Activated CD4-positive, CD25-positive, alpha-beta regulatory T cell treated with anti-CD3 and anti-CD28 coated beads, Interleukin-2, amount 50 U/mL, for 24 hours (primary cell): ENCODE measurements at places on chromosomes 2 and 18.

GRCh38 chr18:77059294-77059916 lies 73.2 kb downstream of the MBP start:
- no peak for ATAC-seq

DNA sequence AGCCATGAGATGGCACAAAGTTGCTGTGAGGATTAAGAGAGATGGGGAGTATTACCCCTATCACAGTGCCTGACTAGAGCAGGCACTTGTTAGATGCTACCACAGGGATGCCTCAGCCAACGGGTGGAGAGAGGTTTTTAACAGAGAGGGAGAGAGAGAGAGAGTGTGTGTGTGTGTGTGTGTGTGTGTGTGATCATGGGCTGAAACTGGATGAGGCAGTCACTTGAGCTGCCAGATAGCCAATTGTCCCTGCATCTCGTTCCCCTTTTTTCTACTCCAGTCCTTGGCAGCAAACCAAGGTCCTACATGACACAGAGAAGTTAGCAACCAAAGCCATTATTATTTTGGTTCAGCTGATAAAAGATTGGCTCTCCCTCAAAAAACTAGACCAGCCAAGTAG lies 3.0 kb downstream of the CD8A start:
- no peak for ATAC-seq

GRCh38 chr2:219737270-219737691 lies 109.9 kb downstream of the SLC4A3 start:
- ATAC-seq: no peak

GRCh38 chr18:35158728-35159450 lies 81.9 kb upstream of the ZNF397 start:
- peak; percentile 66 for ATAC-seq

DNA sequence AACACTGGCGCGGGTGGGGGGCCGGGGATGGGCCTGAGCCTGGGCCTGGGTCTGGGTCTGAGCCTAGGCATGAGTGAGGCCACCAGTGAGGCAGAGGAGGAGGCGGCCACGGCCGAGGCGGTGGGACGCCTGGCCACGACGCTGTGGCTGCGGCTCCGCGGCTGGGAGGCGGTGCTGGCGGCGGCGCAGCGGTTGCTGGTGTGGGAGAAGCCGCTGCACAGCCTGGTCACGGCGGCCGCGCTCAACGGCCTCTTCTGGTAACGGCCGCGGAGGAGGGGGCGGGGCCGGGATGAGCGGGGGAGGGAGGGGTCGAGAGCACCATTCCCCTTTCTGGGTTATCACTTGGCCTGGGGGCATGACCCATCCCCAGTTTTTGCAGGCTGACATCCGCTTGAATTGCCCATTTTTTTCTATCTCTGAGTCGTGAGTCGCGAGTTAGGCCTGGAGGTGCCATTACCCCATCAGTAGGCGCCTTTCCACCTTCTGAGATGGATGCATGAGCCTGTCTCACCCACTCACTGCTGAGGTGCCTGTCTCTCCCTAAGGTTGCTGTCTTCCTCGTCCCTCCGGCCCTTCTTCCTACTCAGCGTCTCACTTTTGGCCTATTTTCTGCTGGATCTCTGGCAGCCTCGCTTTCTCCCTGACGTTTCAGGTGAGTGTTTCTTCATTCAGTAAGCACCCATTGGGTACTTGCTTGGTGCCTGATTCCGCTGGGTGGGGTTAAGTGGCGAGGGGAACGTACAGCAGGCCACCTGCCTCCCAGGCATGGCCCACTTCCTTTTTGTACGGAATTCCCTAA lies 501 bp downstream of the RETREG2 start:
- no peak for ATAC-seq

- ATAC-seq: no peak
Observed at GRCh38 chr18:74419761-74420160, 37.3 kb downstream of the DIPK1C start.

DNA sequence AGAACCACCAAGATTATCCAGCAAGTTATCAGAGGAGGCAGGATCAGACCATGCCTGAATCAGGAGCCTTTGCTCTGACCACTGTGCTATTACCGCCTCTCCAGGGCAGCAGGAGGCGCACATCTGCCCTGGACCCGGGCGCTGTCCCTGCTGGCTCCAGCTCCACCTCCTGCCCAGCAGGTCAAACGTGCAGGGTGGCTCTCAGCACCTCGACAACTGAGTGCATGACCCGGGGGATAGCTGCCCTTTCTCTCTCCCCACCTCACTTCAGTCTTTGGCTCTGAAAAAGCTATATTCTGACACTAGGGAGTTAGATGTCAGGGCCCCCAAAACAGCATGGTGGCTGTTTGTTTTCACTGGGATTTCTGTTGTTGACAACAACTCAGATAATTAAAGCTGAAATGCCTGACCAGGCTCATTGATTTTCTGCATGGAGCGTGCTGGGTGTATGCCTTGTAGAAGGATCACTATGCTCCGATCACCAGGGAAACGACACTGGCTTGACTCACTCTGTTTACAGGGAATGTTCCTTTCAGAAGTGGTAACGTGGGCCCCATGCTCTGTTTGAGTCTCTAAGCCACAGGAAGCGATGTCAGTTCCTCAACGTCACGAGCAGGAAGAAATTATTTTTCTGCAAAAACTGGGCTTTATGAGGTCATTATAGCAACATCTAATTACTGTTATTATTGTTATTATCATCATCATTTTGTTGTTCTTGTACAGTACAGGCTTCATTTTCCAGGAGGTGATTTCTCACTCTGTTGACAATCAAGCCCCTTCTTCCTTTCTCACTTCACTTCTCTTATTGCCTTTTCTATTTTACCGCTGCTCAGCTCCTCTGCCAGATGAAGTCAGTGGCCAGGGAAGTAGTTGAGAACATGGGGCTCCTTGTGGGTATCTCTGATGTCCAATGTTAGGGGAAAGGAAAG lies 125.6 kb downstream of the PLB1 start:
- ATAC-seq: peak; percentile 66

GRCh38 chr2:135504811-135505210 lies 26.2 kb downstream of the ZRANB3 start:
- ATAC-seq: no peak

DNA sequence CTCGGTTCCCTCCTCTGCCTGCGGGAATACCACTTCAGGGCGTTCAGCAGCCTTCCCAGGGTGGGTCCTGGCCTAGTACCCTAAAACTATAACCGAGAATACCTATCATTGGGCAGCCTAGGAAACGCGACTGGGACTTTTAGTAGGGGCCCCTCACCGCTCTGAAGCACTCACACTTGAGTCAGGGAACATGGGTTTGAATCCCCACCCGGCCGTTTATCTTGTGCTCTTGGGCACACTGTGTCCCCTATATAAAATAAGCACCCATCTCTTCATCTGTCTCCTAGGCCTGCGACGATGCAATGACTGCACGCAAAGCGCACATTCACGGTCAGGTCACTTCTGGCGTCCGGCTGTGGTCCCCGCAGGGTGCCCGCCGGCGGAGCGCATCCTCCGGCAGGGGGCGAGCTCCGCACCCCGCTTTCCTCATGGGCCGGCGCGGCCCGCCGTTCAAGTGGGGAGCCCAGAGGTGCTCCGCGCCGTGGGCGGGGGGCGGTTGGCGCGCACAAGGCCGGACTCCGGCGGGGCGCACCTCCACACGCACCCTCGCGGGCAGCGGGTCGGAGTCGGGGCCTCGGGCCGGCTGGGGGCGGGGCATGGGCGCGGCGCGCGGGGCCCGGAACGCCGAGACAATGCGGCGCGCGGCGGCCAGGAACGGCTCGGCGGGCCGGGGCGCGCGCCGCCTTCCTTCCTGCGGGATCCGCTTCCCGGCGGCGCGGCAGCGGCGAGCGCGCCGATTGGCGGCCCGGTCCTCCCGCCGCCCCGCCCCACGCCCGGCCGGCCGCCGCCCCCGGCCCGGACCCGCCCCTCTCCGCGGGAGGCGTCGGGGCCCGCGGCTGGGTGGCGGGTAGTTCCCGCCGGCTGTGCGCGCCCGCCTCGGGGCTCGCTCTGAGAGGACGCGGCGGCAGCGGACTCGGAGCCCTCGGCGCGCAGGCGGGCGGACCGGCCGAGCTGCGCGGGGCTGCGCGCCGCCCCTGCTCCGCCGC lies at the start of gene ASAP2:
ASAP2 (plus strand) TSS at position 850 of the 986 bp plus-strand sequence. CDS start 293 bp downstream, outside the sequence.
- ATAC-seq: peak; percentile 63

DNA sequence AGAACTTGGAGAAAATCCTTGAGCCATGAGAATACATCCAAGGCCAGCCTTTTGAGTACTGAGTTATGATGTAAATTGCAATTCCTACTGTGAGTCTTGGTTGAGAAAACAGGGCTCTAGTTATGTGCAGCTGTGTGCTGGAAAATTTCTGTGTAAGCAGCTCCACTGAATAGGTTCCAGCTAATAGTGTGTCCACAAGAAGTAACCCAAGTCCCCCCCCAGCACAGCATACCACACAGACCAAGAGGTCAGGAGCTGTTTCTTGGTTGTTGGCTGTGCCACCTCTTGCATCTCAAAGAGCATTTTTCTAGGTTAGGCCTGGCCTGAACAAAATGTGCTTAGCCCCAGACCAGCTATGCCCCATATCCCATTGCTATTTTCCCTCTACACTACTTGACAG lies 36.8 kb upstream of the APCDD1 start:
- no peak for ATAC-seq

GRCh38 chr18:10329101-10329500 lies 125.3 kb upstream of the APCDD1 start:
- ATAC-seq: no peak

DNA sequence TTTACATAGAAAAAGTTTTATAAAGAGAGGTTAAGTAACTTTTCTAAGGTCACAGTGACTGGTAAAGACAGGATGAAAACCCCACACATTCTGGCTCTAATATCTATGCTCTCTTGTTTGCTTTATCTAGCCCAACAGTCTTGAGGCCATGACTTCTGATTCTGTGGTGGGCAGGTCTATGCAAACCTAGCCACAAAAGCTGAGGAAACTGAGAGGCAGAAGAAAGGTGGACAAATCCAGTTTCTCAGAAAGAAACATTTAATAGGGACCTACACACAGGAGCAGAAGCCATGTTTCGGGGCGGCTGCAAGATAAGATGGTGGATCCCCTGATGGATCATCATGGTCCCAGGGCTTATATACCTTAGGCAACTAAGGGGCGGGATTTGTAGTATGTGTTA lies 21.8 kb downstream of the HSPD1 start:
- no peak for ATAC-seq

GRCh38 chr2:101704046-101704466 lies 6.5 kb downstream of the MAP4K4 start:
- ATAC-seq: no peak

GRCh38 chr18:7598167-7599047 lies 31.3 kb downstream of the PTPRM start:
- ATAC-seq: no peak

DNA sequence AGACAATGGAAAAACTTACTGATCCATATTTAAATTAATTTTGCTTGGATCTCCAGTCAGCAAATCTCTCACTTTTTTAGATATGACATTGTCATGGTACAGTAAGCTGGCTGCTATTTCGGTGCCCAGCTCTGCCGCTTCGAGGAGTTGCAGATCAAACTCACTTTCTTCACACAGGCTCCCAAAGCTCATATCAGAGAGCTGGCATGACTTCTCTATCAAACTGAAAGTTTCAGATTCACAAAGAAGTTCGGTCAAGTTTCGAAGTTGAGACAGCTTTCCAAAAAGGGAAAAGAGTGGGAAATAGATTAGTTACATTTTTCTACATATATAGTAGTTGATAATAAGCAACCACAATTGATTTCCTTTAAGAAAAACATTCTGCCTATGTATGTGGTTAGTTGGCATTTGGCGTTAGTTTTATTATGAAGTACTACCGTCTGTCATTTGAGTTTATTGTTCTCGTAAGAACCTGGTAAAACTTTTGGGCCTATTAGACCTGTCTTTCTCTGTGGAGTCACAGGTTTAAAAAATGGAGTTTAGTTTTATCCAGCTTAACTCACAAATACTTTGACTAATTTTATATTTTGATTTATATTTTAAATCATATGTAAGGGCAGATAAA lies 118.8 kb downstream of the ABCA12 start:
- ATAC-seq: no peak

DNA sequence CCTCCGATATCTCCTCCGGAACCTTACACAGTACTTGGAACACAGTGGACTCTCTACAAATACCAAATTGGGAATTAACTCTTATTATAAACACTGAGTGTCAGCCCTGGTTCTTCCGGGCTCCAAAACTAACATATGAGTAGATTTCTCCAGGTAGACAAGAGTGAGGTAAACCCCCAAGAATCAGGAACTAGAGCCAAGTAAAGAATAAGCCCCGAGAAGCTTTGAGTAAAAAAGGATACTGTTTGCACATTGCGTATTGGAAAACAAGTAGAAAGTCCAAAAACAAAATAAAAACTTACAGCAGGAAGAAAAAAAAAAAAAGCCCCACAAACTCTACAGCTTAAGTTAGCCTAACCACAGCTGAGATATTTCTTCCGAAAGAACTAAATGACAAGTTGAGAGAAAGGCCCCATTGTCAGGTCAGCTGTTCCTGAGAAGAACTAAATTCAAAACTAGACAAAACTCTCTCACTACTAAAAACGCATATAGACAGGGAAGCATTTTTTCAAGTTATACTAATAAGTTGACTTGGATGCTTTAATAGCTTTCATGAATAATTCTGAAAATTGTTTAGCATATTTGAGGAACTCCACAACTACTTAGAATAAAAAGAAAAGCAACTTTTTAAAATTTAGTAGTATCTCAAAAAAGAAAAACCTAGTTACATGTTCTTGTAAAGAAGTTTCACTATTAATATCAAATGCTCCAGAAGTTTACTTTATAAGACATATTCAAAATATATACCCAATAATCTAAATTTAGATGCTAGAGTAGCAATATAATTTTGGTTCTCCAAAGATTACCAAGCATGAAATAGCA lies 4.3 kb upstream of the HAAO start:
- no peak for ATAC-seq

- ATAC-seq: no peak
Observed at GRCh38 chr2:160603771-160604510, 110.3 kb upstream of the RBMS1 start.

DNA sequence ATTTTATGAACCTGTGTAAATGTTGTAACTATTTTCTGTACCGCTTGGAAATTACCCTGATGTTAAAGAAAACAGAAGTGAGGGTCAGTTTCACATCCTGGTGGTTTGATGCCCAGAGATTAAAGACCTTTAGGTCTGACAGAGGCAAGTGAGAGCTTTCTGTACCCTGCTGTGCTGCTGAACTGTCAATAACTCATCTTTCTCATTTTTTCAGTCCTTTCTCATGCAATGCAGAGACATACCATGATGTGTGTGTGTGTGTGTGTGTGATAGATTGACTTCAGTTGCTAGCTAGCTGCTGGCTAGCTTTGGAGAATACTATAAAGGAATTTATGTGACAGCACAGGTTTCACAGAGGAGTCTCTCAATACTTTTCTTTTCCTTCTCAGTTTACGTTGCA lies 2025.6 kb upstream of the LRRTM1 start:
- no peak for ATAC-seq

DNA sequence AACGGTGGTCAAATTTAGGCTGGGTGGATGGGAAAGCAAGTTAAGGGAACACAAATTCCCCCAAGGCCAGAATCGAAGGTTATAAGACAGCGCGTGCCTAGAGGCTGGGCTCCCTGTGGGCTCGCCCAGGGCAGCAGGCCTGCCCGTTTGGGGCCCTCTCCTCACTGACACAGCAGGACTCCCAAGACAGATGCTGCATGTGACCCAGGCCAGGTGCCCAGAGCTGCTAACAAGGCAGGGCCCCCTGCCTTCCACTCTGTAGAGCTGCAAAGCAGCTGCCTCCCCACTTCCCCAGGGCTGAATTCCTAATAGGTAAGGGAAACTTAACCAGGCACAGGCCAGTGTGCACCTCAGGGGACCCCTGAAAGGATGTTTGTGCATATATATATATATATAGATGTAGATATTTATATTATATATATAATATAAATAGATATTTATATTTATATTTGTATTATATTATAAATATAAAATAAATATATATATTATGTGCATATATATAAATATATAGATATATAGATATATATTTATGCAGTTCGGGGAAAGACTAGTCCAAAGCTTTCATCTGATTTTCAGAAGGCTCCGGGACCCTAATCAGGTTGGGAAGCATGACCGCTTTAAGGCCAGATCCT lies 43.7 kb downstream of the TMEM37 start:
- no peak for ATAC-seq
